Activated gamma-delta T cell treated with anti-CD3 and anti-CD28 coated beads, Interleukin-2, amount 50 U/mL, for 16 hours (primary cell): ENCODE measurements at places on chromosomes 1 and 21.

DNA sequence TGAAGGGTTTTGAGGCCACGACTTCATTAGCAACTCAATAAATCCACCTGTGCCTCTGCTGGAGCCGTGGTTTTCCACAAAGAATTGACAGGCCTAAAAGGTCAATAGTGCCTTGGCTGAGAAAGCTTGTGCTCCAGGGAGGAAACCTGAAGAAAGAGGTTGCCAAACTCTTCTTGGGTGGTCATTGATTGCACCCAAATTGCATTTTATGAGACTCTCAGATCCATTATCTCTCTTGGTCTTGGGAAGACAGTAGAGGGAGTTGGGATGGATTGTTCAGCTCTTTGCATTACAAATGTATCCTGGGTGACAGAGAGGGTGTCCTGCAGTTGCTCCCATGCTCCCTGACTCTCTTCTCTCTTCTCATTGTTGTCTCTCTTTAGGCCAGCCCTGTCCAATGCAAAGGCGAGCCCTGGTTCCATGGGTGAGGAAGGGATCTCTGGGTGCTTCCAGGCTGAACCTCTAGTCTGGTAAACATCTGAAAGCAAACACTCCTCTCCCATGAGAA, 46.1 kb upstream of the HTR1D start:
- no peak for DNase-seq

DNA sequence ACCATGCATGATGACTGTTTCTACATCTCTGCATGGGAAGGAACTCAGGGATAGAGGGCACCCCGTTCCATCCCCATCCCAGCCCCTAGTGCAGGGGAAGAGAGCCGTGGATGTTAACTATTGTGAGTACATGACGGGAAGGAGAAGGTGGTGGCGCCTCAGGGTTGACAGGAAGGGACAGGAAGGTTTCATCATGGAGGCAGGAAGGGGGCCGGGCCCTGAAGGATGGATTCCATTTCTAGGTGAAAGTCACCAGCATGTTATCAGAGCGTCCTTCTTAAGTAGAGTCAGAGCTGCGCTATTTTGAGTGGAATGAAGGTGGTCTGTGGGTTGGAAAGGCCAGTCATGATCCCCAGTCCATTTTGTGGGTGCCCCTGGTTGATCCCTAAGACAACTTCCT, 25.1 kb upstream of the ZNF648 start:
- DNase-seq: no peak

- no peak for DNase-seq
Measured at GRCh38 chr1:152878042-152878441, at the start of gene SMCP. TSS of gene SMCP (plus strand) at chr1:152878322. CDS start at chr1:152884423, 6,101 bp downstream.

- no peak for DNase-seq
Measured at GRCh38 chr1:100359139-100359538, 6.8 kb downstream of the CDC14A start.

GRCh38 chr21:21661741-21662140, 663.5 kb downstream of the NCAM2 start:
- no peak for DNase-seq

DNA sequence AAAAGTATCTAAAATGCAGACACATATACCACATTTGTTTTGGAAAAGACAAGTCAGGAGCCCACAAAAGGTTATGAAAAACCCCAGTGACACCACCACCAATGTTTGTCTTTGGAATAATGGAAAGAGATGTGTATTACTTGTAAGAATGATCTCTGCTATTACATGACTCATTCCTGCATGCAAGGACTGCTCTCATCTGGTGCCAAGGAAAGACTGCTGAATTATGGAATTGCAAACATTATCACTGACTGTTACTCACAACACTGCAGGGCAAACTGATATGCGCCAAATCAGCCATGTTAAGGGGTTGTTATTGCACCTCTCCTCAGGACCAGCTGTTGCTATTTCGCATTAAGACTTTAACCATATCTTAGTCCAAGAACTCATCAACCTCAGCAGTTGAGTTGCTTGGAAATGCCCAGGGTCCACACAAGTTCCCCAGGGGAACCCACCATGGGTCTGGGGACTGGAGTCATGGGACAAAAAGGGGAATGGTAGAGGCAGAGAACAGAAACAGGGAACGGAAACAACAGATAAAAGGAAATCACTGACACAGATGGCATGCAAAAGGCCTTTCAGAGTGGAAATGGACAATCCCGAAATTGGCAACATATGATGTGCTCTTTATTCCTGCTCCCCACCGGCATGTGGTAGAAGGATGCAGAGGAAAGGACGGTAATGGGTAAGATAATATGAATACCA, 34.4 kb downstream of the CAPZB start:
- no peak for DNase-seq

GRCh38 chr1:181456551-181456950, 26.8 kb upstream of the CACNA1E start:
- no peak for DNase-seq

GRCh38 chr1:84478876-84479868, at the start of gene RPF1:
TSS of gene RPF1 (plus strand) at chr1:84479266. CDS start at chr1:84479282, 16 bp downstream.
- DNase-seq: peak; percentile 69

DNA sequence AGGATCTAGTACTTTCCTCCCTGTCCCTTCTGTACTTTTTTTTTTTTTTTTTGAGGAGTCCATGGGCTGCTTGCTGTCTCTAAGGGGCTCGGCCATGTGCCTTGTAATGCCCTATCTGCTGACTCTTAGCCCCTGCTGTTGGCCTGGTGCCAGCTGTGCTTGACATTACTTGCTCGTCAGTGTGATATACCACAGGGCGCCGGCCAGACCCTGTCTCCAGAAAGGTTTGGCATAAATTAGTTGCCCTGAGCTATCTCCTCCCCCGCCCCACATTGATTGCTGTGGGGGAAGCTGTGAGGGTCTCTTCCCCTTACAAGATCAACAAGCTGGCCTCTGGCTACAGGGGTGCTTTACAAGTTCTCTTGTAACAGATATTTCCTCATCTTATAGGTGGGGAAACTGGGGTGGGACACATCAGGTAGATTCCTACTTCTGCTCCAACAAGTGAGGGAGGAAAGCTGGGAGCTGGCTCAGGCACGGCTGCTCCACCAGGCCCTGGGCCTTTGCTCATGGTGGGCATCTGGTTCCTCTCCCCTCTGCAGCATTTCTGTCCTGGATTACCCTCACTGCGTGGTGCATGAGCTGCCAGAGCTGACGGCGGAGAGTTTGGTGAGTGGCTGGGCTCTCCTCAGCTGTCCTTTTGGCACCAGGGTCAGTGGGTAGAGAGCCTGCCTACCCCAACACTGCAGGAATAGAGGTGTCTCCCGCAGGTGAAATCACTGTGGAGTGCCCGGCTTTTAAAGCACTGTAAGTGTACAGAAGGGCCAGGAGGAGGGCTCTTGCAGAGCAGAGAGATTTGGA, 15.6 kb downstream of the STRIP1 start:
- no peak for DNase-seq

DNA sequence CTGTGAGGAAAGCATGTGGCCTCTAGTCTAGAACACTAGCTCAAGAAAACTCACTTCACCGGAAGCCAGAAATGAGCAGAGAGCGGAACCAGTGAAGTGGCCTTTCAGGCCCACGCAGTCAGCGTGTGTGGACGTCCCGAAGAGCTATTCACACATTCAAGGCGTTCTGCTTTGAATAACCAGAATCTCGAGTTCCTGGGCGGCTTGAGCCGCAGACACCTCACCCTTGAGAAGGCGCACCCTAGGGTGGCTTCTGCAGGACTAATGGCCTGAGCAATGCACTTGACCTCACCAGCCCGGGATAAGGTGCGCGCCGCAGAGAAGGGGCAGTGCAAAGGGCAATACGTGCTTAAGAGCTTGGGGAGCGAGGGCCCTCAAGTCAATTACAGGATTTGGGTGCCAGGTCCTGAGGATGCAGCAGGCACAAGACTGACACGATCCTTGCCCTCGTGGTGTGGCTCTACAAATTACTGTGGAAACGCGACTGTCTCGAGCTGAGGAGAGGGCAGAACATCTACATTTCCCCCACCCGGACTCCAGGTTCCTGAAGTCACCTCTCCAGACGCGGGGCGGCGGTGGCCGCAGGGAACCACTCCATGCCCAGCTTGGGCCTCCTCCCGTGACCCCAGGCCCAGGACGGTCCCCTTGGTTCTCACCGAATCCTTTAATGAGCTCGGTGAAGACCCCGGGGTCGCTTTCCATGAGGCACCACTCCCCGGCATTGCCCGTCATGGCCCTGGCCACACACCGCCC, 455 bp downstream of the UCHL5 start:
- peak; percentile 49 for DNase-seq

GRCh38 chr1:58857680-58858673, 74.1 kb upstream of the JUN start:
- DNase-seq: no peak

GRCh38 chr1:205592443-205593003, 39.3 kb downstream of the ELK4 start:
- no peak for DNase-seq

DNA sequence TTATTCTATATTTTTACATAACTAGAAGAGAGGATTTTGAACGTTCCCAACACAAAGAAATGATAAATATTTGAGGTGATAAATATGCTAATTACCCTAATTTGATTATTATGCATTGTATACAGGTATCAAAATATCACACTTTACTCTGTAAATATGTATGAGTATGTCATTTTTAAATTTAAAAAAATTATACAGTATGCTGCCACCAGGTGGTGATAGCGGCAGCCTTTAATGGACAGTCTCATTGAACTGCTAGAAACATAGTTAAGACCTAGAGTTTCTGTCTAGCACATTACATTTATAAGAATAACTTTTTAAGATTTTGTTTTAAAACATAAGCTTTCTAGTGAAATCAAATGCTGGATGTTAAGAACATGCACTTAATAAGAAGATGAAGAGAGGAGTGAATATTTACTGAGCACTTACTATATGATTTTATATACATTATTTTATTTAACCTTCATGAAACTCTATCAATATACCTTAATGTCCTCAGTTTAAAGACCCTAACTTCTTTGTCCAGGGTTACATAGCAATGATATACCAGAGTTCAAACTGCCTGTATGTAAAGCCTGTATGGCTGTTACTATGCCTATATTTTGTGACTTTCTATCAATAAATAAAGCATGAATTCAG, 207.1 kb downstream of the NUF2 start:
- no peak for DNase-seq

DNA sequence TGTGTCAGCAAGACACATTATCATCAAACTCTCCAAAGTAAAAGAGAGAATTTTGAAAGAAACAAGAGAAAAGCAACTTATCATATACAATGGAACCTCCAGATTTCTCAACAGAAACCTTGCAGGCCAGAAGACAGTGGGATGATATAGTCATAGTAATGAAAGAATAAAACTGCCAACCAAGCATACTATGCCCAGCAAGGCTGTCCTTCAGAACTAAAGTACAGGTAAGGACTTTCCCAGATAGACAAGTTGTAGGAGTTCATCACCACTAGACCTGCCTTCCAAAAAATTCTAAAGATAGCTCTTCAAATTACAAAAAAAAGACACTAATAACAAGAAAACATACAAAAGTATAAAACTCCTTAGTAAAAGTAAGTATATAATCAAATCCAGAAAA, 33.2 kb upstream of the FOXD3 start:
- no peak for DNase-seq

- DNase-seq: no peak
Measured at GRCh38 chr1:93600663-93601062, 81.0 kb downstream of the BCAR3 start.

DNA sequence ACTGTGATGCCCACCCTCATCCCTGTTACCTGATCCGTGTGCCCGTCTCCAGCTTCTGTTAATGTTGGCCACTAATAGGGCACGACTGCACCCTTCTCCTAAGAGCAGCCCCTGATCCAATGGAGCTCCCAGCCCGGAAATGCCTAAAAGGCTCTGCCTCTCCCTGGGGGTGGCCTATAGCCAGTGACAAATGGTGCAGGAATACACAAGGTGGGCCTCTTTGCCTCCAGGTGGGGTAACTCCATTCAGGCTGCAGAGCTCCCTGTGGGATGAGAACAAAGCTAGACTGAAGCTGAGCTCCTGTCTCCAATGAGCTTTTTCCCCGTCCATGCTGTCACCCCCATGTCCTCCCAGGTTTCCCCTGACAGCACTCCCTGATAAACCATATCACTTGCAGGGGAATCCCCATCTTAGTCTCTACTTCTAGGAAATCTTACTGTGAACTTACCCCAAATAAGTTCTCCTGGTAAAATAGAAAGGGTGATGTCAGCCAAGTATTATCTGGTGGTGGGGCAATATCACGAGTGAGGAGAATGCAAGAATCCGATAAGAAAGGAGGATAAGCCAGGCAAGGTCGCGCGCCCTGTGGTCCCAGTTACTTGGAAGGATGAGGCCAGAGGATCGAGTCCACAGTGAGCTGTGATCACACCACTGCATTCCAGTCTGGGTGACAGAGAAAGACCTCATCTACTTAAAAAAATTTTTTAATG, 18.6 kb downstream of the S100A7A start:
- DNase-seq: no peak

DNA sequence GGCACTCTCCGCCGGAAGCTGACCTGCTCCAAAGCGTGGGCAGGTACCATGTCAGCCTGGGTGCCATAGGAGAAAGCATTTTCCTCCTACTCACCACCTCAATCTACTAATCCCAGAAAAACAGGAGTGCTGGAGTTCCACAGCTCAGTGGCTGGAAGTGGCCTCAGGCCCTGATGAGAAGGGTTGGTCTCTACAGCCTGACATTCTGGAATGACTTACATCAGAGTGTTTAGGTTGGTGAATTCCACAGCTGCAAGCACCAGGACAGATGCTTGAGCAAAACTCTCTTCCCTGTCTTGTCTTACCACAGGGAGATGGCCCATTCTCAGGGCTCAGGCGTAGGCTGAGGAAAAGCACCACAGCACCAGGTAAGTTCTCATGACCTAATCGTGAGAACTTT, 5.5 kb downstream of the SEC16B start:
- no peak for DNase-seq

DNA sequence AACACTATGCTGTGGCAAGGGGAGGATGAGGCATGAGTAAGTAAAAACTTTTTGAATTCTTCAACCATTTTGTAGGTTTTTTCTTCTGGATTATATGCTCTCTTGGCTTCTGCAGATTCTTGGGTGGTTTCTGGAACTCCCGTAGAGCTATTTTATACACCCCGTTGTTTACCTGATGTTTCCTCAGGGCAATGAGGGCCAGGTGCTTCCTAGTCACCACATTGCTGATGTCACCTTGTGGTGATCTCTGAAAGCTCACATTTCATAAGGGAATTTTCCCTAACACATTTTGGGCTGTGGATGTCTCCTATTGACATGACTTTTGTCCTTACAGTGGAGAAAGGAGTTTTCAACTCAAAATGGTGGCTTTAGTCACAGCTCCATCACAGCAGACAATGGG, 356.6 kb downstream of the PLA2G4A start:
- no peak for DNase-seq

DNA sequence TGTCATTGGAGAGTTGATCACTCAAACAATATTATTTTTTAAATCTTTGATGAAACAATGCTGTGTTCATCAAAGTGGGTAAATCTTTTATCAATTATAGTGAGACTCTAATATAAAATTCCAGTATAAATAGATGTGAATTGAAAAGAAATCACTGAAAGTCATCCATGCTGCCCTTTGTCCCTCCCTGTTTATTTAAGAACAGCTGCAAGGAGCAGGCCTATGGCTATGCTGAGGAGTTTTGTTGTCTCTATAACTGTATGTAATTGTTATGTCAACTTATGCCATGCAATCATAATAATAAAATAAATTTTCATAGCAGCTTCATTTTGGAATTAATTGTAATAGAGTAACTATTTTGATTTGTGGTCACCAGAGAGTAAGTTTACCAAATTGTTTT, 1272.4 kb upstream of the ADGRL4 start:
- DNase-seq: no peak
